ENCODE measurements at places on chromosomes 2 and 18.
A peak's percentile ranks its signal among the peaks of the same experiment; 100 is the strongest.

DNA sequence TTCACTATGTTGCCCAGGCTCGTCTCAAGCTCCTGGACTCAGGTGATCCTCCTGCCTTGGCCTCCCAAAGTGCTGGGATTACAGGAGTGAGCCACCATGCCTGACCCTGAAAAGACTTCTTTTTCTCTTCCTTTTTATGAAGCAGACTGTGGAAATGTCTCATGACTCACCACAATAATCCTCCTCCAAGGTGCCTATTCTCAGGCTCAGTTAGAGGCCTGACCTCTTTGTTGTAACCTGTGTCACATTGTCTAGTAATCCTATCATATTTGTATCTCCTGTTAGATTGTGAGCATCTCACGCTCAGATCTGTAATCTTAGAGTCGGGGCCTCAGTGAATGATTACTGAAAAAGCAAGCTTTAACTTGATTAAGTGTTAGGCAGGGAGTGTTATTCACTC, 18.3 kb upstream of the TAF4B start:
- no peak for DNase-seq

DNA sequence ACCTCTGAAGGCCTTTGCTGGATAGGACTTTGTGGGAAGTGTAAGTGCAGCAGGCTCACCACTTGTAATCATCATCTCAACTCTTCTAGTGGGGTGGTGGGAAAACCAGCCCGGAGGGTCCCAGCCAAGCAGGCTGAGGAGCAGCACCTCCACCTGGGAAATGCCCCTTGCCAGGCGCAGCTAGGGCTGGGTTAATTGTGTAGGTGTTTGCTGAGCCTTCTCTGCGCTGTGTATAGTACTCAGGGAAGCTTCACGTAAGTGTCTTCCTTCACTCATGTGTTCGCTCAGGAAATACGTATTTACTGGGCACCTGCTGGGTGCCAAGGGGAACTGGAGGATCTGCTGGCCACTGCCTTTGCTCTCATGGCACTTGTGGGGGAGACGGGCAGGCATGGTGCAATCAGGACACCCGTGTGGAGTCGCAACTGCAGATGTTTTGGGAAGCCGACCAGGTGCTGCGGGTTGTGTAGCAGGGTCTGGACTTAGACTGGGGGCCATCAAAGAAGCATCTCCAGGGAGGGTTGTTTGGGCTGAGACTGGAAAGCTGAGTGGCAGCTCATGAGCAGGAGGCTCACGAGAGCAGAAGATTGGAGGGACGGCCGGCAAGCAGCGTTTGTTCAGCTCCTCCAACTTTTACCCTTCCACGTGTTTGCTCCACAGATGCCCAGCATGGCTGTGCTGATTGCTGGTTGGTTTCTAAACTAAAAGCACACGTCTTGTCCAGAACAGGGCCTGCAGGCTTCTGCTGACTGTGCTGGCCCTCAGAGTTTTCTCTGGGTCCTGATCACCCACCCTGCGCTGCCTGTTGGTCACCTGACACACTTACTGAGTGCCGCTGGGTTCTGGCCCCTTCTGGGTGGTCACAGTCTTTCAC, 164.6 kb downstream of the LDLRAD4 start:
- DNase-seq, result peak; percentile 69

GRCh38 chr2:240784629-240785423, 35.2 kb downstream of the KIF1A start:
- DNase-seq, result no peak

DNA sequence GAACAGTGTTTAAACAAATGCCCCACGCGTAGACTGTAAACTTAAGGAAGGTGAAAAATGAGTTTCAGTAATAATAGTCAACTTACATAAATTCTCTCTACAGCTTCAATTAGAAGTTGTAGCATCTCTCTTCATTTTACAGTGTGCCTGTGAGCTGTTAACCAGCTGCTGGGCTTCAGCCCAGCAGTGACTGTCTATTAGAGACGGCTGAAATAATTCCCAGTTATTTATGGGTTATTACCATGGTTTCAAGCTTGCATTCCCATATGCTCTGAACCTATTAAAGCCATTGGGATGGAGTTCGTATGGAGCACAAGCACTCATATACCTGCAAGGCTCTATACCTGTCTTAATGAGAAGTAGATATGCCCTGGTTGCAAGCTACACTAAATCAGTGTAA, 501.1 kb downstream of the CNTNAP5 start:
- DNase-seq, result no peak

DNA sequence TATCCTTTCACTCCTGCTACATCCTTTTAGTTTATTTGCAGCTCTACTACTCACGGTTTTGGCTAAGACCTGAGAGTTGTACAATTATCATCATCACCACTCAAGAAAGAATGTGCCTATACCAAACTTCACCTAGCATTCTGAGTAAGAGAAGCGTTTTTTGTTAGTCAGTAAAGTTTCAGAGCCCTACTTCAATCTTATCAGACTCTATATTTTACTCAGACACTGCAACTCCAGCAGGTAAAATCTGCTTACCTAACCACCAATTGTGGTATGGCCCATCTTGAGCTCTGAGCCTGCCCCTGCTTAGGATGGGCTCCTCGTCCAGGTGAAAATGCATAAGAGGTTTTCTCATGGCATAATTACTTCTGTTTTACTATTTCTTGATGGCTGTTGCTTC, 37.1 kb downstream of the ICOS start:
- DNase-seq, result no peak

GRCh38 chr18:74901362-74902146, 303.9 kb downstream of the ZNF407 start:
- no peak for DNase-seq

- DNase-seq, result peak; percentile 54
Observed at GRCh38 chr2:8552293-8552801, 129.5 kb upstream of the ID2 start.

DNA sequence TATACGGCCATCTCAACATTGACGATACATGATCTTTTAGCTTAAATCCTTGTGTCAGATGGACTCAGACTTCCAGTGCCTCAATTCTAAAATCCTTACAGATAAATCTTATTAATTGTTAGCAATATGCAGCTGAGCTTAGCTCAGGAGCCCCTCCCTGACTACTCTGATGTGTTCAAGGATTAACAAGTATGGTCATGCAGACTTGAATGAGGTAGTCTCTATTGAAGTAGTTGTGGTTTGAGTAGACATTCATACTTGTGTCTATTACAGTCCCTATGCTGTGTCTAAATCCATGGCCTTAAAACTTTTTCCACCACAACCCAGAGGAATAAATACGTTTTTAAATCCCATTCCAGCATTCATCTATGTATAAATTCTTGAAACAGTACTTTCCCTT, 119.5 kb downstream of the NUP35 start:
- DNase-seq, result no peak

- no peak for DNase-seq
Observed at GRCh38 chr2:177335917-177336450, 56.6 kb upstream of the AGPS start.

GRCh38 chr2:75925331-75926024, 214.8 kb upstream of the GCFC2 start:
- DNase-seq, result no peak

GRCh38 chr2:11989354-11989703, 242.9 kb downstream of the LPIN1 start:
- DNase-seq, result no peak

GRCh38 chr18:4232656-4233055, 222.5 kb downstream of the DLGAP1 start:
- DNase-seq, result no peak

DNA sequence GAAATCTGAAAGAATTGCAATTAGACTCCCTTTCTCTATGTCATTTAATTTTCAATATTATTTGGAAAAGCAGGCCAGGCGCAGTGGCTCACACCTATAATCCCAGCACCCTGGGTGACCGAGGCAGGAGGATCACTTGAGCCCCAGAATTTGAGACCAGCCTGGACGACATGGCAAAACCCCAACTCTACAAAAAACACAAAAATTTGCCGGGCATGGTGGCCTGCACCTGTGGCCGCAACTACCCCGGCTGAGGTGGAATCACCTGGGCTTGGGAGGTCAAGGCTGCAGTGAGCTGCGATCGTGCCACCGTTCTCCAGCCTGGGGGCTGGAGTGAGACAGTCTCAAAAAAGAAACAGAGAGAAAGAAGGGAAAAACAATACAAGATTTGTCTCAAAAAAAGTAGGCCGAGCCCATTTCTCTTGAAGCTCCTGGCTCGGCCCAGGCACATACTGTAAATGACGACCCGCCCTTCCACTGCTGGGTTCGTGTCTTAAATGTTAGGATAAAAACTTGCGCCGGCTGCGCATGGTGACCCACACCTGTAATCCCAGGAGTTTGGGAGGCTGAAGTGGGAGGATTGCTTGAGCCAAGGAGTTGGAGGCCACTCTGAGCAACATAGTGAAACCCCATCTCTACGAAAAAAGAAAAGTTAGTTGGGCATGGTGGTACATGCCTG, 31.1 kb upstream of the GPC1 start:
- no peak for DNase-seq

- no peak for DNase-seq
Observed at GRCh38 chr2:121617042-121617599, 32.1 kb downstream of the CLASP1 start.

GRCh38 chr18:3332376-3332775, 70.4 kb downstream of the MYL12B start:
- no peak for DNase-seq

GRCh38 chr18:3906116-3906750, 456.3 kb downstream of the TGIF1 start:
- DNase-seq, result no peak

DNA sequence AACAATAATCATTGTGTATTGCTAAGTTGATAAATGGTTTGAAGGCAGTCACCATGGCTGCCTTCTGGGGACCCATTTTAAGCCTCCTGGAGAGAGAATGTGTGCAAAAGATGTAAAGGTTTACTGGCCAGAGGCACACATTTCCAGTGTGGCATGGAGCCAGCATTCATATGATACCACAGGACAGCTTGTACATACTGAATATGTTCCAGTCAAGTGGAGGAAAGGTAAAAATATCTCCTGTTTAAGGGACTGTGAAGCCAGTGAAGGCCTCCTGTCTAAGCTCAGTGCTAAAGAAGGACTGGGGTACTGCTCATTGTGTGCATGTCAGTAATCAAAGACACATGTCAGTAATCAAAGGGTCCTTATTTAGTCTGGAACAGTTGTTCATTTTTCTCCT, 119.2 kb downstream of the BABAM2 start:
- no peak for DNase-seq

GRCh38 chr2:72098935-72099334, 48.7 kb downstream of the CYP26B1 start:
- DNase-seq, result no peak

- DNase-seq, result no peak
Observed at GRCh38 chr2:8694737-8695136, 12.9 kb downstream of the ID2 start.

GRCh38 chr18:48795696-48796095, 155.1 kb downstream of the SMAD7 start:
- no peak for DNase-seq

DNA sequence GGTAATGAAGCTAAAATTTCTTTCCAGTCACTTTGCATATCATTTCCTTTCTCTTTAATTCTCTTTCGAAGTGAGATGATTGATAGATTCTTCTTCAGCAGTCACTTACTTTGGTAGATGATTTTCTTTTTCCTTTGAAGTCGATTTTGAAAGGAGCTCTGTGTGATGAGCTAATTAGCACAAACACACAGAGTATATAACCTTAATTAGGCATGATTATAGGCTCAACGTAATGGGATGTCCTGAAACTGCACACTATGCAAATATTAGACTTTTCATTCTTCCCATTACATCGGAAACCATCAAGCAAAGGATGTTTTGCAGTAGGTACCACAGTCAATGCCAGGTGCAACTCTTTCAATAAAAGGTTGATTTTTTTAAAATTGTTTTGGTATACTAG, 6.4 kb upstream of the CTLA4 start:
- DNase-seq, result no peak

- no peak for DNase-seq
Observed at GRCh38 chr2:23541503-23542229, 156.7 kb downstream of the KLHL29 start.

GRCh38 chr2:20048488-20049448, 2.7 kb downstream of the LAPTM4A start:
- DNase-seq, result no peak

DNA sequence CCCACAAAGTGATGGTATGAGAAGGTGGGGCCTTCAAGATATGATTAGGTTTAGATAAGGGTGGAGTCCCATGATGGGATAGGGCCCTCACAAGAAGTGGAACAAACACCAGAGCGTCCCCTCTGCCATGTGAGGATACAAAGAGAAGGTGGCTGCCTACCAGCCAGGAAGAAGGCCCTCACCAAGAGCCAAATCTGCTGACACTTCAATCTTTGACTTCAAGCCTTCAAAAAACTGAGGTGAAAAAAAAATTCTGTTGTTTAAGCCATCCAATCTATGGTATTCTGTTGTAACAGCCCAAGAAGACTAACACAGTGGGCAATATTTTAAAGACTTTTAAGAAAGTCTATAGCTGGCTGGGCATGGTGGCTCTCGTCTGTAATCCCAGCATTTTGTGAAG, 522.1 kb downstream of the NRXN1 start:
- no peak for DNase-seq

- DNase-seq, result no peak
Observed at GRCh38 chr2:80299661-80300060, 4.9 kb downstream of the LRRTM1 start.

All from activated CD8-positive, alpha-beta memory T cell treated with anti-CD3 and anti-CD28 coated beads for 24 hours (primary cell).